ENCODE measurements at places on chromosomes 13 and 19.

DNA sequence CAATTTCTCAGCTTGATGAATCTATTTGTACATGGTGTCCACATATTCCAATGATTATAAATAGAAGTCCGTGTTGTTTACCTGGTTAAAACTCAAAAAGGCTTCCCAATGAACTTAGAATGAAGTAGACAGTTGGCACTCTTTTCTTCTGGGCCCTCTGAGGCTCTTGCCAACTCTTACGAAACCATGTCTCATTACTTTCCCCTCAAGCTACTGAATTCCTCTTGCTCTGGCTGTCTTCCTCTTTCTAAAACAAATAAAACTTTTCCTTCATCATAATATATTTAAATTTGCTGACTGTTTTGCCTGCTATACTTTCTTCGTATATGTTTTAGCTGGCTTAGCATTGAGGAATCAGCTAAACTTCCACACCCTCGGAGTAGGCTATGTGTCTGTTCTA lies 139.7 kb downstream of the SLITRK6 start:
- DNase-seq: no peak

DNA sequence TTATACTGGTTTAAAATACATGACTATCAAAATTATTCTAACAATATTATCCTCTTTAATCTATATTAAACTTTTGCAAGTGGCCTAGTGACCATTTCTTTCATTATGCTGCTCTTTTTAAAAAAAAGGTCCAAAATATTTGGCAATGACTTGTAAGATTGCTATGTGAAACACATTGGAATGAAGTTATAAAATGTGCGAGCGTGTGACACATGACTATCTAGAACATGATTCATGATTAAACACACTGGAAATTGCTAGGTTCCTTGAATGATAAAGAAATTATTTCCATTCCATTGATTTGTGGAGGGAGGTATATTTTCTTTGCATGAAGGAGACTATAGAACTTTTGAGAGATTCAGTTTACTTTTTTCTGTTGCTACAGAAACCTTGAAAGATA lies 739.1 kb downstream of the DIAPH3 start:
- no peak for DNase-seq

GRCh38 chr13:44421853-44422525 lies 48.4 kb downstream of the SERP2 start:
- DNase-seq: no peak

- no peak for DNase-seq
These were observed 397.5 kb downstream of the DIAPH3 start for GRCh38 chr13:59766236-59766635.

DNA sequence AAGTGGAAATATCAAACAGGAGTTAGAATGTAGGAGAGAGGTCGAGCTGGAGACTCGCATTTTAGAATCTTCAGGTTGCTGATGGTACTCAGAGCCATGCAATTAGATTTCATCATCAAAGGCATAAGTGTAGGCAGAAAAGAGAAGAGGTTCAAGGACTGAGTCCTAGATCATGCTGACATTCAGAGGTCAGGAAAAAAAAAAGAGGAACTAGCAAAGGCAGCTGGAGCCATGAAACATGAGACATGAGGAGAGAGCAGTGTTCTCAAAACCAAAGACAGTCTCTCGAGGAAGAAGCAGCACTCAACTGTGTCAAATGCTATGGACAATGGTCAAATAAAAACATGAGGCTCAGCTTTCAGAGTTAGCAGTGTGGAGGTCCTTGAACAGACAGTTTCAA lies 12.4 kb upstream of the TPP2 start:
- no peak for DNase-seq

- no peak for DNase-seq
These were observed 24.0 kb upstream of the ZNF850 start for GRCh38 chr19:36796714-36796992.

GRCh38 chr13:79225487-79226232 lies 180.4 kb downstream of the RBM26 start:
- no peak for DNase-seq

- no peak for DNase-seq
These were observed 42.3 kb downstream of the USPL1 start for GRCh38 chr13:30659980-30660379.

- DNase-seq: peak; percentile 21
These were observed 4.9 kb downstream of the CCDC122 start for GRCh38 chr13:43874504-43875092.
